NCI-H187 (cell line): ENCODE measurements at places on chromosomes 6 and 20.

DNA sequence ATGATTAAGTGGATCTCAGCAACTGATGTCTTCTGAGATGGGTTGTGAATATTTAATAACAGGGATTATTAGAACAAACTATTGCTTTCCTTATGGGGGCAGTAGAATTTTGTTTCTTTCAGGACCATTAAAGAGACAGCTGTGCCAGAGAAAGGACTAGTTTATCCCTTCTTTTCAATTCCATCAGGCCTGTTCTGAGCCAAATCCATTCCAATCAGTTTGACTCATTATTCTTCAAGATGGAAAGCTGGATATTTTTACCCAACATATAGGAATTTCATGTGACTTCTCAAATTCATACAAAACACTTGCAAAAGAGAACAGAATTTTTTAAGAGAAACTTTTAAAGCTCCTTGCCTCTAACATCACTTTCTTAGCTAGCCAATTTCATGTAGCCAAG lies 722.0 kb upstream of the FLRT3 start:
- no peak for DNase-seq

DNA sequence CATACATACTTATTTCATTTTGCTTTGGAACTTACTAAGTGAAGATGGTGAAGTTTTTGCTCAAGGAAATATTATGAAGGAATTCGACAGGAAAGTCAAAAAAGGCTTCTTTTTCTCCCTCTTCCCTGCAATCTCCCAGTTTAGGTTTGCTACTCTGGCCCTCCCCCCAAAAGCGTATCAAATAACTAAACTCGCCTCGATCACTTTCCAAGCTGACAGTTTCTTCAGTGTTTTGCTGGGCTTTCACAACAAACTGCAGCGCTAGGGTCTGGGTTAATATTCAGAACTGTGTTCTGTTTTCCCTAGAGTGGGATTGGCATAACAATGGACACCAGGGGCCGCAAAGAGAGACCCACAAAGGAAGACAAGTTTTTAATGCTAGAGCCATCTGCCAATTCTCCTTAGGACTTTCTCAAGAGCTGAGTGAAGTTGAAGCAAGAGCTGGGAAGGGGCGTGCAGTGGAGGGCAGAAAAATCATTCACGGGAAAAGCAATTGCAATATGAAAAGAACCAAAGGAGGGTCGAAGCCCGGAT lies 57.8 kb downstream of the ATP9A start:
- DNase-seq: no peak

DNA sequence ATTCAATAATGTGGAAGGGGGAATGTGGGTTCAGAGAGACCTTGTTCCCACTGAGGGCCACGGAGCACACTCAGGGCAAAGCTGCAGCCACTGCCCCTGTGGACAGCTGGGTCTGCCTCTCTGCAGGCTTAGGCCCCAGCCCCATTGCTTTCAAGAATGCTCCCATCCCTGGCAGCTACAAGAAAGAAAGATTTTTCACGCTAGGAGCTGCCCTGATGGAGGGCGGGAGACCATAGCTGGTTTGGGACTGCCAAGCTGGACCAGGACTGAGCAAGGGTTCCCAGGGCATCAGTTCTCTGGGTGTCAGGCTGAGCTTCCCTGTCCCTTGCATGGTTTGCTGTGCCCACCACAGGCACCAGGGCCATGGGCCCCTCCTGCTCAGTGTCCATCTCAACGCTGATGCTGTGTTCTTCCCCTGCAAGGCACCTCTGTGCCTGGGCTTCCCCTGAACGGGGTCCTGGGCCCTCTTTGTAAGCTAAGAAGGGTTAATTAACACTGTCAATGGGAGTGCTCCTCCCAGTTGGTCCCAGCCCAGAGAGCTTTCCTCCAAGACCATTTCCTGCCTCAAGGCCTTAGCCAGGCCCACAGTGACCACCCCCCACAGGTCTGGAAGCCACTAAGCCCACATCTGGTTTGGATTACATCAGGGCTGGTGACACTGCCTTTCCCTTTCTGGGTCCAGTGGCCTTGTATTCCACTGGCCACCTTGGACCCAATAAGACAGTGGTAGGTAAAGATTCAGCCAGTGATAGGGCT lies 8.4 kb downstream of the FOXS1 start:
- no peak for DNase-seq

- no peak for DNase-seq
These were observed 6.1 kb downstream of the EDN1 start for GRCh38 chr6:12296255-12296573.

GRCh38 chr6:131733376-131734016 lies 22.7 kb upstream of the CTAGE9 start:
- no peak for DNase-seq

DNA sequence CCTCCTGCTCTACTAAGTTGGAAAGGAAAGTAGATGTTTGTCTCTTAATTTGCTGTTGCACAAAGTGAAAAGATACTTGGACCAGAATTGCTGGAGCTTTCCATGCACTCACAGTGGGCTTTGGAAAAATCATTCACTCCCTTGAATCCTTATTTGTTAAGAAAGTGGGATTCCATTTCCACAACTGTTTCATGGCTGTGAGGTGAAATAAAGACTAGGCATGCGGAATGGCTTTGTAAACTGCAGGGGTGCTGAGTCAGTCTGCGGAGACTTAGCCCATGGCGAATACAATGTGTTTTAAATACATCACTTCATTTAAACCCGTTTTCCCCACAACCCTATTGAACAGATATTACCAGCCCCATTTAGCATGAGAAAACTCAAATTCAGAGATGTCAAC lies 36.8 kb upstream of the CLDN20 start:
- DNase-seq: no peak

- no peak for DNase-seq
These were observed 2.0 kb downstream of the BACH2 start for GRCh38 chr6:90294614-90294988.

- DNase-seq: peak; percentile 14
These were observed 36.2 kb upstream of the CCDC167 start for GRCh38 chr6:37535759-37536490.

DNA sequence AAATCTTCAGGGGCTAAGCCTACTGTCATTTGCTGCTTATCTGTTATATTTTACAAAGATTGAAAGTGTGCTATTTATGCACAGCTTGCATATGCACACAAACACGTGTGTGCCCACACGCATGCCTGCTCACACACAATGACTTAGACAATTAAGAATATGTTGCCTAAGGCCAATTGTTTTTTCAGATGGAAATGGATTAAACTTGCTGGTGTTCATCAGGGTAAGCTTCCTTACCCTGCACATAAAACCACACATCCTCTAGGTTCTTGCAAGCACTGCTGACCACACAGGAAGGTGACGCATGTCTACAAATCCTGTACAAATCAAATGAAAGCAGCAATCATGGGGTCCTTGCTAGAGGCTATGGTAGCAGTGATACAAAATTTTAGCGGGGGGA lies 58.4 kb downstream of the GJA10 start:
- no peak for DNase-seq

DNA sequence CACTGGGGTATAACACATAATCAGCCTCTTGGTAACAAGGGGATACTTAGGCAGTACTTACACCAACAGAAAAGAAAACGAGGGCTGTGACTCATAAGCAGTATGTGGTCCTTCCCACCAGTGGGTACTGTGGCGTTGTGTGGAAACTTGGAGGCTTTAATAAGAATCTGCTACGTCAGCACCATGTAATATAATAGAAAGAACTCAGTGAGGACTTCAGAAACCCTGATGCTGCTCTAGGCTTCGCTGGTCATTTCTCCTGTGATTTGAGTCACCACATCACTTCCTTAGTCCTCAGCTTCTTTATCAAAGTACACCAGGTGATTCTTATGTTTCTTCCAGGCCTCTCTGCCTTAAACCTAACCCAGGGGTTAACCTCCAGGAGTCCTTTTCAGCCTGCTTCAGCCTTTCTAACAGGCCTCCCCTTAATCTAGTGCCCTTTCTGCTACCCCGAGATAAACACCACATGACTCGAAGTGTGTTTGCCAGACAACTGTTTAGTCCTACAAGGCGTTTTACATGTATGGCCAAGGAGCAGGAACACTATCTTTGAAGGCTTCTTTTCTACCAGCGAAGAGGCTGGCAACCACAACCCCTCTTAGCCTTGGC lies 68.5 kb downstream of the FYN start:
- no peak for DNase-seq

- DNase-seq: no peak
These were observed 760.7 kb downstream of the GRIK2 start for GRCh38 chr6:102154176-102154575.

GRCh38 chr6:110101885-110102284 lies 77.6 kb downstream of the WASF1 start:
- DNase-seq: no peak

- DNase-seq: no peak
These were observed 10.2 kb upstream of the AIG1 start for GRCh38 chr6:143050509-143050908.

GRCh38 chr6:25395731-25396130 lies 116.6 kb downstream of the CARMIL1 start:
- DNase-seq: no peak

DNA sequence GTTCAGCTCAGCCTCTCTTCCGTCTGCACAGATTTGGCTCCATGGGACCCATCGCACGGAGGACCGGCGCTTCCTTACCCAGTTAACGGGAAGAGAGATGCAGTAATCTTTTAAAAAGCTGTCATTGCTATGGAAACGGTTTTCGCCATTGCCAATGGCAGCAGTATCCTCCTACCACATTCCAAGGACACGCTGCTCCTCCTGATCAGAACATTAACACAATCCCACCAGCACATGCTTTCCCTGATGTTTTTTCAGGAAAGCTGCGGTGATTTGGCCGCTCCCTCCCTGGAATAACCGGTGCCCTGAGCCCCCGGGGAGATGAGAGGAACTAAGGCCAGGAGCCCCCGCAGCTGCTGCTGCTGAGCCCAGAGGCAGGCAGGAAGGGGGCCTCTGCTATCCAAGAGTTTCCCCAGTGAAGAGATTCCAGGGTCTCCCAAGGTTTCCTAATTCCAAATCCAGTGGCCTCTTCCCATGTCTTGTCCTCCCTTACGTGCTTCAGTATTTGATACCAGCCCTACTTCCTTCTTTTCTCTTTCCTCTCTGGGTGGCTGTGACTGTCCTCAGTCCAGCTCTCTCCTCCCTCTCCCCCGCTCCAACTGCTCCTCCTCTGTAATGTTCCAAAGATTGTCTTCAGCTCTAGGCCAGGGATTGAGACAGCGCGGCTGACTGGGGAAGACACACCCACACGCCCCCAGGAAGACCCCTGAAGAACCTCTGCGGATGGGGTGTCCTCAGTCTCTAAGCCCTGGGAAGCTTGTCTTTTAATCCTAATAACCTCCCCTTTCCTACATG lies 2.6 kb downstream of the BNIP5 start:
- no peak for DNase-seq

DNA sequence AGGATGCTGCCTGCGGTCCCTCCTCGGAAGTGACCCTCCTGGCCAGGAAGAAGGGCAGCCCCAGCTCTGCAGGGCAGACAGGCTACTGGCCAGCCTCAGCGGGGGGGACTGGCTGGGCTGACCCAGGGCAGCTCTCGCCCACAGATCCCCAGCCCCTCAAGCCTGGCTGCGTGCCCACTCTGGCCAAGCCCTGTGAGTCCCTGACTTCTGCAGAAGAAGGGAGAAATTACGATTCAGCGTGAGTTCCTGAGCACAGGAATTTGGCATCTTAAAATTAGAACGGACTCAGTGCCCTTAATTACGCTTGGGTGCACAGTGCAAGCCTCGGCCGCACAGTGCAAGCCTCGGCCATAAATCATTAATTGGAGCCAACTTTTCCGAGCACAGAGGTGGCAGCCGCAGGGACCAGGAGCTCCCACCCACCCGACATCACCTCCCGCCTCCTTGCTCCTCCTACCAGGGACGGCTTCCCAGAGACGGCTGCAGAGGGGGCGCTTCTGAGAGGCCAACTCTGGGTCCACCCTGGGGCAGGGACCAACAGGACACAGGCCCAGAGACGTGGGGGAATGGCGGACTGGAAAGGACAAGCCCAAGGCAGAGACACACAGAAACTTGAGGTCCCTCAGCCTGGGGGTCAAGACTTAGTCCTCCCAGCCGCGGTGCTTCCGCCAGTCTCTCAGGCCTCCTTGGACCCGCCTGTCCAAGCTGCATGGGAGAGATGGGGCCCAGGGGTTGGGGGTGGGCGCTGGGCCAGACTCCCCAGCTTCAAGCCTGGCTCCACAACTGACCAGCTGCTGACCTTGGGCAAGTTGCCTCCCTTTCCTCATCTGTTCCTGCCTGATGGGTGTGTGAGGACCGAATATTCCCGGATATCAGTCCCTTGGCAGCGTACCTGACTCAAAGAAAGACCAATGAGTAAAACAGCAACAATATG lies 165.4 kb downstream of the TAF4 start:
- no peak for DNase-seq

DNA sequence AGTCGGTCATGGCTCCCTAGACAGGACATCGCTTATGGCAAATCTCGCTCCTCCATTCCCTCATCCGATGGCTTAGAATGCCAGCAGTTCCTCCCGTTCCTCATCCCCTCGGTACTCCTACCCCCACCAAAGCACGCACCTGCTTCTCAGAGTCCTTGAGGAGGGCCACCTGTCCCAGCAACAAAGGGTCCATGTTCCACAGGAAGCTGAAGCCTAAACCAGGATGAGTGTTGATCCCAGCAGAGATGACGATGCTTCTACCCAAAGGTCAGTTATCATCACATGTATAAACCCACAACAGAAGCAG lies 111.2 kb downstream of the THBS2 start:
- DNase-seq: no peak

GRCh38 chr6:104527761-104528415 lies 331.8 kb downstream of the HACE1 start:
- DNase-seq: no peak

DNA sequence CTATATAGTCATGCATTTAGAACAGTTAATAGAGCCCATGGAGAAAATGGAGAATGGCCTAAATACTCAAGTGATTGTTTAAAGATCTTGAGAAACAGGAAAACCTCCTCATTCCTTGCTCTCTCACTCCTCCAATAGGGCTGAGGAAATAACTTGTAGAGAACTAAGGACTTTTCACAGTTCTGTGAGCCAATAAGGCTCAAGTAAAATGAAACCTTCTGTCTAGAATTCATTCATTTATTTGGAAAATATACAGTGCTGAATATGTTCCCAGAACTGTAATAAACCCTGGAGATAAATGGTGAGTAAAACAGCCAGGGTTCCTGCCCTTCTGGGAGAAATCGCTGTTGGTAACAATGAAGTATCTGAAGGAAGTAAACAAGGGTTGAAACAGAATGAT lies 35.3 kb downstream of the ELOVL2 start:
- DNase-seq: no peak
